ENCODE measurements at places on chromosomes 11 and 22.

DNA sequence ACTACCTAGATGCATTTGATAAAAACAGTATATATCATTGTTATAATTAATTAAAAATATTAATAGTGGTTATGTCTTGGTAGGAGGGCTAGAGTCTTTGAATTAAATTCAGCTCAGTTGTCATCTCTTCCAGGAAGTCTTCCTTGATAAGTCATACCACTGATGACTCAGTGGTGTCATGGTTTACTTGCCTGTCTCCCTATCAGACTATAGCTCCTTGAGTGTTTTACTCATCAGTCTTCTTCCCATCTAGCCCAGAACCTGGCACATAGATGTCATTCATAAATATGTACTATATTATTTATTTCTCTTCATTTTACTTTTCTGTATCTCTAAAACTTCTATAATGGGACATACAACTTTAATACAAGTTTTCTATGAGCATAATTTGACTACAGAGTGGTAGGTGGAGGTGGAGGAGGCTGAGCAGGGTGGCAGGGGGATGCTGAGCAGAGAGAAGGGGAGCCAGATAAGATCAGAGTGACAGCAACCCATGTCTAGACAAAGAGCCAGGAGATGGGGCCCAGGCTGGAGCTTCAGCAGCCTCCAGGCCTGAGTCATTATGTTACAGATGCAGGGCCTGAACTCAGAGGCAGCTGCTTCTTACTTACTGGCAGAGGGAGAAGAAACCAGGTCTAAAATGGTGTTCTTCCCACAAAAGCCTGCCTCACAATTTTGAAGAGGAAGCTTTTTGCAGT, 82.3 kb upstream of the PHOX2A start:
- no peak for DNase-seq

DNA sequence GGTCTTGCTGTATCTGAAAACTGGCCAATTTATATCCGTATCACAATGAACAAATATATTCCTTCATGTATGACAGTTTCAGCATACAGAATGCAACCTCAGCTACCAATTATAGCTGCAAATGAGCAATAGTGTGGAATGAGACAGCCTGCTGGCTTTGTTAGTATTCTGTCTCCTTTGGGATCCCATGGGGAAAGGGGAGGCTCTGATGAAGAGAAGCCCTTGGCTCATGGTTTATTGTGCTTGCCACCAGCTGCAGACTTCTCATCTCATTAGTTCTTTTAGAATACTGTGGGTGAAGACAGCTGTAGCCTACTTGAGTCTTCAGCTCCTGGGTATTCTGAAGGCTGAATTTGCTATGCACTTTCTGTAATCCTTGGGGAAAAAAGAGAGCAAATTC, 42.4 kb downstream of the PITPNB start:
- peak; percentile 35 for DNase-seq

- no peak for DNase-seq
Observed at GRCh38 chr11:12675951-12676711, 1.9 kb downstream of the TEAD1 start.

DNA sequence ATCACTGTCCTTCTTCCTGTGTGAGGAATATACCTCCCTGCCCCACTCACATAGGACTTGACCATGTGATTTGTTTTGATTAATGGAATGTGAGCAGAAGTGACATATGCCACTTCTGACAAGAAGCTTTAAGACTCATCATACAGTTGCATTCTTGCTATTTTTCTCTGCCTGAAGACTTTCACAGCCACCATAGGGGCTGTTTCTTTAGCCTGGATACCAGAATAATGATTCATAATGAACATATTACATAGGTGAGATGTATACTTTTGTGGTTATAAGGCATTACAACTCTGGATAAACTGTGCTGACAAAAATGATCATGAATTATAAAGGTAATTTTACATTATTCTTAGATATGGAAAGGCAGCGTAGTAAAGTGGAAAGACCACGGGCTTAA, 798.0 kb downstream of the DLG2 start:
- DNase-seq = no peak

- DNase-seq = no peak
Observed at GRCh38 chr11:122158171-122158570, 42.2 kb upstream of the BLID start.

GRCh38 chr11:133921513-133921912, 35.3 kb downstream of the IGSF9B start:
- DNase-seq = no peak

DNA sequence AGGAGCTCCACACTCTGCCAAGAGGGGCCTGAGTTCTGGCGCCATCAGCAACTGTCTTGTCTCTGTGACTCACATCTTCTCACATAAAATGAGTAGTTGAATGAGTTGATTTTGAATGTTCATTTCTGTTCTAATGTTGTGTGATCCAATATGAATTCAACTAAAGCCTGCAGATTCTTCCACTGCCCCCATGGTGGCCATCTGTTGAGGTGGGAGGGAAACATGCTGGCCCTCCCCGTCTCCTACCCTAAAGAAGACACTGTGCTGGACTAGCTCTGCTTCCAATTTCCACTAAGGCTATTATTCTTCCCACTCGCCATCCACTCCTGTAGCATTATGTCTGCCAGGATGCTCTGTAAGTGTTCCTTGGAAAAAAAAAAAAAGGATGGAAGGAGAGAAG, 555.6 kb upstream of the LARGE1 start:
- DNase-seq = no peak

DNA sequence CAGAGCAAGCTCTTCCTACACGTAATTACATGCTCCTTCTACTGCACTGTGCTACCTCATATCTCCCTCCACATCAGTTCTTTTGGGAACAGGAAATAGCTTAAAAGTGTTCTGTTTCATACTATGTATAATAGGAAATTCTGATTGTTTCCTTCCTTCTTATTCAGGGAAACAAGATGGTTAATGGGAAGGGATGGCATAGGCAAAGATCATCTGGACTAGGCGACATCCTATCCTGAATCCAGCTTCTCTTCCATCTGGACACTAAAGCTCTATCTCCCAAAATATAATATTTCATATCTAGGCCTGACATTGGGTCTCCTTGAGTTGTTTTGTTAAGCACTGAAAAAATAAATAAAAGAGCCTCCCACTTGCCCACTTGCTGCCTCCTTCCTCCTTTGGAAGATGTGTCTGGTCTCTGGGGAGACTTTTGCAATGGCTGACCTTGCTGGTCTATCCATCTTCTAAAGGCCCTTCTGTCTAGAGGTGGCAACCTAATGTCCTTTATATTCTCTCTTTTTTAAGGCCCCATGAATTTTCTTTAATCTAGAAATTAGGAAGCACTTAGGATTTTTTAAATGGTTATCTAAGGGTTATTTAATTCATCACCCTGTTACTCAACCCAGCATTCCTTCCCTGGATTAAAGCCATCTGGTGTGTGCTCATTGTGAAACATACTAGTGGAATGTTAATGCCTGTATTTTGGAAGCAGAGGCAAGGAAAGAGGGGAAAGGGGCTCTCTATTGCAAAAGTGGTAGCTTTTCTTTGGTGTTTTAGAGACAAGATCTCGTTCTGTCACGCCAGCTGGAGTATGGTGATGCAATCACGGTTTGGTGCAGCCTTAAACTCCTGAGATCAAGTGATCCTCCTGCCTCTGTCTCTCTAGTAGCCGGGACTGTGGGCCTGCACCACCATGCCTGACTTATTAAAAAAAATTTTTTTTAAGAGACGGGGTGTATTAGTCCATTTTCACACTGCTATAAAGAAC, 20.6 kb downstream of the CLMP start:
- no peak for DNase-seq

DNA sequence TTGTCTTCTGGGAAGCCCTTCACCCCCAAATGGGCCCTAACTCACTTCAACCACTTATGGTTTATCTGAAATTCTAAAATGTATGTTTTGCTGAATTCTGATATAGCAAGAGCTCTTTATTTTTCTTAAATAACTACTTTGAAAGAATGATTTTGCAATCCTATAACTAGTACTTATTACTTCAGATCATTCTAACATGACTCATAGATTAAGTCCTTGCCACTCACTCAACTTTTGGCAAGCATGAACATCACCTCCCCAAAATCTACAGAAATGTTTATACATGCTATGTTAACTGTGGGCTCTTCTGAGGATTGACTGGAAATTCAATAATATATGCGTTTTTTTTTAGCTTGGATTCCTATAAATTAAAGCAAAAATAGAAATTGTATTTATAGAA, 367.4 kb upstream of the FAT3 start:
- DNase-seq = no peak

DNA sequence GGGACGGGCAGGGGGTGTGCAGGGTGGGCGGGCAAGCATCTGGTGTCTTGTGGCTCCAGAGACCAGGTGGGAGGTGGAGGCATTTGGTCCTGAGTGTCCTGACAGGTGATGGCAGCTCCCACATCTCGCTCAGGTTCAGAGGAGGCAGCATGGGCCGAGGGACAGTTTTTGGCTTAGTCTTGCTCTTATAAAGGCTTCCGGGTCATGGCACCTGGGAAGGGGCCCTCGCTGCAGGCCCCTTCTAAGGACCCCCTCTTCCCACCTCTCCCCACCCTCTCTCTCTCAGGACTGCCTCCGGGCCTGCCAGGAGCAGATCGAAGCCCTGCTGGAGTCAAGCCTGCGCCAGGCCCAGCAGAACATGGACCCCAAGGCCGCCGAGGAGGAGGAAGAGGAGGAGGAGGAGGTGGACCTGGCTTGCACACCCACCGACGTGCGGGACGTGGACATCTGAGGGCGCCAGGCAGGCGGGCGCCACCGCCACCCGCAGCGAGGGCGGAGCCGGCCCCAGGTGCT, 9.9 kb downstream of the CCND1 start:
- DNase-seq = no peak

DNA sequence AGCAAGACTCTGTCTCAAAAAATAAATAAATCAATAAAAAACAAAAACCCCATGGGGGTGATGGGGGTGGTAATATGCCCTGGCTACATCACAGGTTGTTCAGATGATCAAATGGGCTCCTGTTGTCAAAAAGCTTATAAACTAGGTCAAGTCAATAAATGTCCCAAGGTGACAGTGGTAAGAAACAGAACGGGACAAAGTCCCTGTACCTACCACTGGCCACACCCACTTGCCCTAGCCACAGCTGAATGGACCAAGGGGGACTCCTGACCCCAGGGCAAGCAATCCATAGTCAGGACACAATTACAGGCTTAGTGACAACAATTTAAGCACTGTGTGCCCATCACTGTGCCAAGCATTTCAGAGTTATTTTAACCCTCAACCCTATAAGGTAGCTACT, 6.0 kb downstream of the NAGA start:
- no peak for DNase-seq

- no peak for DNase-seq
Observed at GRCh38 chr11:66854231-66854661, 2.6 kb upstream of the LRFN4 start.

GRCh38 chr11:103325686-103326069, 216.5 kb downstream of the DYNC2H1 start:
- no peak for DNase-seq

DNA sequence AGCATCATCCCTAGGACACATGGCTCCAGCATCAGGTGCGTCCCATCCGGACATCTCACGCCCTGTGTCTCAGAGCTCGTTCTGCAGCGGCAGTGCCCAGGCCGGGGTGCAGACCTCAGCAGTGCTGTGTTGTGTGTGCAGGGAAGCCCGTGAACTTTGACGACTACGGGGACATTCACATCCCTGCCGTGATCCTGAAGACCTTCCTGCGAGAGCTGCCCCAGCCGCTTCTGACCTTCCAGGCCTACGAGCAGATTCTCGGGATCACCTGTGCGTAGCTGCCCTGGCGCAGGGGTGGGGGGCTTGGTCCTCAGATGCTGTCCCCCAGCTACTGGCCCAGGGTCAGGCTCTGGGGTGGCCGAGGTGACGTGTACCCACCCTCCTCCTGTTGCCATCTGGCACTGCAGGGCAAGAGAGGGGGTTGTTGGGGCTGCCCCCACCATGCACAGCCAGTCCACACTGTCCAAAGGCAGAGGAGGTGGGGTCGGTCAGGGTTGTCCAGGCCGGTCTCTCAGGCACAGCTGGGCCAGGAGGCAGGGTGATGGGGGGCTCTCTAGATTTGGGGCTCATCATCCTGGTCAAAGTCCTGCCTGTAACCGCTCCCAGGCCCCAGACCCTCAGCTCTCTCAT, 96.5 kb downstream of the ARHGAP8 start:
- DNase-seq = no peak

- DNase-seq = no peak
Observed at GRCh38 chr11:114149689-114150407, 90.3 kb downstream of the ZBTB16 start.

GRCh38 chr11:14812757-14813156, 79.3 kb downstream of the CYP2R1 start:
- no peak for DNase-seq

DNA sequence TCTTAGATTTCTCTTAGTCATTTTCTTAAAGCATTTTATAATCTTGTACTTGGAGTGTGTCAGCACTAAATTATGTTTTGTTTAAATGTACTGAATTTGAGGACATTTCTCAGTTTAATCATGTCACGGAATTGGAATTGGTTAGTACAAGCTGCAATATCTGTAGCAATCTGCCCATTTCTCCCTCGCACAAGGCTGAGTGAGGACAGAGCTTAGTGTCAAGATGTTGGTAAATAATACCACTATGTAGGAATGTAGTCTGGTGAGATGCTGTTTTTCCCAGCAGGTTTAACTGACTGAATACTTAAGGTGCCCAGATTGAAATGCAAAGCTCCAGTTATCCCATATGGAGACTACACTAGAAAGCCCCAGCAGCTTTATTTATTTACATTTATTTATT, 30.6 kb downstream of the SREBF2 start:
- DNase-seq = no peak

- no peak for DNase-seq
Observed at GRCh38 chr22:46150655-46151477, 540 bp downstream of the PPARA start.

Data from NCI-H2081 treated with DMSO at 0.1 percent for 48 hours (cell line).